Myocyte (in vitro differentiated cells): ENCODE measurements at places on chromosomes 6 and 20. TPM values are rescaled to one million over a fixed set of nuclear protein-coding genes. Genes with fewer than 3 reads are reported as not detected.

- DNase-seq: peak; percentile 17
Observed at GRCh38 chr6:110325197-110325596, 33.0 kb downstream of the METTL24 start.

DNA sequence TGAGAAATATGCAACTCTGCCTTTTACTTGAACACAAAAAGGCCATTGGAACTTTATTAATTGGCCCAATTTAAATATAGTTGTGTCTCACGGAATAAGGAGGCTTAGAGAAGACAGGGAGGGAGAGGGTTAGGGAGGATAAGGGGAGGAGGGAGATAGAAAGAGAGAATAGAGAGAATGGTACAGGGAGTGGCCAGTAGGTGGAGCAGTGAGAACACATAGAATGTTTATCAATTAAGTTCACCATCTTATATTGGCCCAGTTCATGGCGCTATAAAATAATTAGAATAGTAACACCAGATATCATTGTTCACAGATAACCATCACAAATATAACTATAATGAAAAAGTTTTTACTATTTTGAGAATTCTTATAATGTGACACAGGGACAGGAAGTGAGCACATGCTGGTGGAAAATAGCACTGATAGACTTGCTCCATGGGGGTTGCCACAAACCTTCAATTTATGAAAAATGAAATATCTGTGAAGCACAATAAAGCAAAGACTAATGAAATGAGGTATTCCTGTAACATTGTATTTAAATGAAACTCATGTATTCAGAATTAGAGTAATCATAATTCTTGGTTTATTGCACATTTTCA lies 374.1 kb upstream of the MANEA start:
- peak; percentile 3 for DNase-seq

- peak; percentile 31 for DNase-seq
Observed at GRCh38 chr6:37653933-37654565, 43.6 kb downstream of the MDGA1 start.

Gene CRISP2
- total RNA-seq: not detected in 2 replicates

GRCh38 chr6:39980839-39981580 lies 46.7 kb upstream of the MOCS1 start:
- peak; percentile 54 for DNase-seq
